ENCODE measurements at places on chromosomes 3 and 15.

DNA sequence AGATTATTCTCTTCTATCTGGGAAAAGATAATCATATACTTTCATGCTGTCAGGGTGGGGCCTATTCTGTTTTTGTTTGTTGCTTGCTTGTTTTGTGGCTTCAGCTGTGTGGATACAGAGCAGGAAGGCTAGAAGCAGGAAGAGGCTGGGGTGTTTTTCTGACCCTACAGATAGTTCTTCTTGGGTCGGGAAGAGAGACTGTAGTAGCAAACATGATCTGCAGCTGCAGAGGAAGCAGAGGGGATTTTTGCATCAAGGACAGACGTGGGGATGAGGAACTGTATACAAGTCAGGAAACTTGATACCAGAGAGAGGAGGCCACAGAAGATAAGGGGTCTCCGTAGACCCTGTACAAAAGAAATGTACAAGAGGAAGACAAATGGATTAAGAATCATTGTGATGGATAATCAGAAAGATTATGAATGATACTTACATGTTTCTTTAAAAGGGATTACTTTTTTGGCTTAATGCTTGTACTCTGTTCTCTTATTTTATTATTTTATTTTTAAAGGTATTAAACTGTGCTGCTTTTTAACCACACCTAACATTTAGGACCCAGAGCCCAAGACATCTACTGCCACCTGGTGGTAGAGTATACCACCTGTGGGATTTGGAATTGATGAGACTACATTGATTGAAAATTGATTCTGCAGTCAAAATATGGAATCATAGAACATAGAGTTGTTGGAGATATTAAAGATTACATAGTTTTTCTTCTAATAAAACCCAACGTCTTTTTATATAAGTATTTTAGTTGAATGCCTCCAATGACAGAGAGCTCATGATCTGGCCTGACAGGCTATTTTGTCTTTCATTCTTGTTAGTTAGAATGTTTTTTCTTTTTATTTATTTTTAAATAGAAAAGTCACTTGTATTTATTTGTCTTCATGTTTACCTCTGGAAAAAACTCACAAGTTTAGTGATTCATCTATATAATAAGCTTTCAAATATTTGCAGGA, 87.3 kb upstream of the ROPN1 start:
- DNase-seq: no peak

GRCh38 chr3:43074482-43074881, 31.4 kb downstream of the POMGNT2 start:
- no peak for DNase-seq

DNA sequence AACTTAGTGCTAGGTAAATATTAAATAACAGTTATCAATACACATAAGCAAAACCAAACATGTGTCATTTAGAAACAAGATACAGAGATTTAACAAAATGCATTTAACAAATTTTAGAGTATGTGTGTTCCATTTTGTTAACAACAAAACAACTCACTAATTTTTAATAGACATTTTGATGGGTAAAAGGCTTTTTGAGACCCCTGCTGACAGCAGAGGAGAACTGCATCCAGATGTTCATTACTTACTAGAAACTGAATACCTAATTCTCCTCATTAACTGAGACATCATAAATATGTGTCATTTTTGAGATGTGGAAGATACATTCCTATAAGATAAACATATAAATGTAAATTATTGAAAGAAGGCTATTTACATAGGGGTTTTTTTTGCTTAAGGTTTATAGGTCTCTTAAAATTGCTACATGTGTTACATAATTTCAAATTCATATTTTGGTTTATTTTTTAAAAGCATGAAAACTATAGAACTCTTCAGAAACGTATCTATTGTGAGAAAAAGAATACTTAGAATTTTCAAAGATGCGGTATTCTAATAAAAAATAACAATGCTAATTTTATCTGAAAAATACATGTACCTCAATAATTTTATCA, 1009.8 kb downstream of the TUSC7 start:
- no peak for DNase-seq

GRCh38 chr15:25689592-25689991, 173.5 kb downstream of the ATP10A start:
- no peak for DNase-seq

- no peak for DNase-seq
These were observed 7.9 kb upstream of the FBXL2 start for GRCh38 chr3:33269385-33269784.

- no peak for DNase-seq
These were observed 56.3 kb downstream of the TP63 start for GRCh38 chr3:189687475-189687874.

- no peak for DNase-seq
These were observed 170.0 kb downstream of the NR2F2 start for GRCh38 chr15:96500508-96500907.

- no peak for DNase-seq
These were observed 88.7 kb downstream of the SEMA5B start for GRCh38 chr3:122938783-122939425.

GRCh38 chr3:187185759-187186158, 11.5 kb upstream of the RTP1 start:
- no peak for DNase-seq
